G401 (cell line): ENCODE measurements at places on chromosomes 6 and 20. TPM values are rescaled to one million over a fixed set of nuclear protein-coding genes. Genes with fewer than 3 reads are reported as not detected.

Gene ELOVL4
- 27.6 and 34.2 TPM in 2 replicates for total RNA-seq

- DNase-seq = no peak
These were observed 73.6 kb downstream of the SLX4IP start for GRCh38 chr20:10508468-10509251.

DNA sequence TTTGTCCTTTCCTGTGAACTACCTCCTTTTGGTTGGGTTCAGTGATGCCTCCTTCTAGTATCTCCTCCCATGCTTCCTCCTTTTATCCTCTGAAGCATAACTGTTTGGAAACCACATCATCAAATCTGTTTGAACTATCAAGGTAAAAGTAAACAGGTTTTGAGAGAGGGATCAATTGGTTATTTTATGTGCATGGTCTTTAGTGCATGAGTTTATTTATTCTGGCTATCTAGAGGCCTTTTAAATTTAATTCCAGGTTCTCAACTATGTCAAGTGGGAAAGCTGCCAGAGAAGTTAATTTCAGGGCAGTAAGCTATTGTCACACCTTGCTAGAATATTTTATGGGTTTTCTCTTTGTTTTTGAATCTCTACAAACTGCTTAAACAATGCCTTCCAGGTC is 54.1 kb downstream of the WASF1 start:
- no peak for DNase-seq

DNA sequence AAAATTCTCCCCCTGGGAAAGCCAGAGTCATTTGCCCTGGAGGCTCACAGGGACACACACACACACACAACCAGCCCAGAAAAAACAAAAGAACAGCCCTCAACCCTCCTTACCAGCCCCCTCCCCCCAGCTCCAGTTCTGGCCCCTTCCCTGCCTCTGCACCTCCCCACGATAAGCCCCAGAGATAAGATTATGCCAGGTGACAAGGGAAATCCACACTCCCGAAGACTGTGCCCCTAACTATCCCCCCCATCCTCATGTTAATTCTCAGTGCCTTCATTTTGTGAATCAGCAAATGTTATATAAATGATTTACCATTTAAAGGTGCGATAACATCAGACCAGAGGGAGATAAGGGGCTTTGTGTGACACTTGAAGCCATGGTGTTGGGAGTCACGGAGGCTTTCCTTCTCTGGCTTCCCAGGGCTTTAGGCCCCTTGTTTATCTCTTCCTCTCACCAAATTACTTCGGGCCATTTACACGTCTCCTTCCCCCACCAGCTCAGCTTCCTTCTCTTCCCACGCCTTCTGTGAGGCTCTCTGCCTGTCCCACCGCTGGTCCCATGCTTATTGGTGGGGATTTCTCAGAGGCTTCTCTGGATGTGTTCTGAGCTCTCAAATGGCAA is 12.5 kb upstream of the FOXC1 start:
- no peak for DNase-seq

DNA sequence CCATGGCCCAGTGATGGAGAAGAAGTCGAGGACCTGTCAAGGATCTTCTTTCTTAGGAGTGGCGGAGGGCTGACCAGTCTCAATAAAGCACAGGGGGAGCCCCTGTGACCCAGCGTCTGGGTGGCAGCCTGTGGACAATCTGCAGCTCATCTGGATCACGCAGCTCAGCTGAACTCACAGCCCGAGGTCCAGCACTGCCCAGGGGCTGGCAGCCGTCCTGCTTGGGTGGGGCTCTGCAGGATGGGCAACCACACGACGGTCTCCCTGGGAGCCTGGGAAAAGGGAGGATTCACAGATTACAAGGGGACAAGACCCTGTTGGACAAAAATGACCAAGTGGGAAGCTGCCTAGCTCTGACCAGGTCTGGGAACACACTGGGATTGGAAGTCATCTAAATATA is 110.8 kb downstream of the MYLK4 start:
- DNase-seq = no peak

- DNase-seq = no peak
These were observed 50.6 kb upstream of the MAP7 start for GRCh38 chr6:136600818-136601217.
